ENCODE measurements at places on chromosomes 11 and 22. TPM values are rescaled to one million over a fixed set of nuclear protein-coding genes. Genes with fewer than 3 reads are reported as not detected.

DNA sequence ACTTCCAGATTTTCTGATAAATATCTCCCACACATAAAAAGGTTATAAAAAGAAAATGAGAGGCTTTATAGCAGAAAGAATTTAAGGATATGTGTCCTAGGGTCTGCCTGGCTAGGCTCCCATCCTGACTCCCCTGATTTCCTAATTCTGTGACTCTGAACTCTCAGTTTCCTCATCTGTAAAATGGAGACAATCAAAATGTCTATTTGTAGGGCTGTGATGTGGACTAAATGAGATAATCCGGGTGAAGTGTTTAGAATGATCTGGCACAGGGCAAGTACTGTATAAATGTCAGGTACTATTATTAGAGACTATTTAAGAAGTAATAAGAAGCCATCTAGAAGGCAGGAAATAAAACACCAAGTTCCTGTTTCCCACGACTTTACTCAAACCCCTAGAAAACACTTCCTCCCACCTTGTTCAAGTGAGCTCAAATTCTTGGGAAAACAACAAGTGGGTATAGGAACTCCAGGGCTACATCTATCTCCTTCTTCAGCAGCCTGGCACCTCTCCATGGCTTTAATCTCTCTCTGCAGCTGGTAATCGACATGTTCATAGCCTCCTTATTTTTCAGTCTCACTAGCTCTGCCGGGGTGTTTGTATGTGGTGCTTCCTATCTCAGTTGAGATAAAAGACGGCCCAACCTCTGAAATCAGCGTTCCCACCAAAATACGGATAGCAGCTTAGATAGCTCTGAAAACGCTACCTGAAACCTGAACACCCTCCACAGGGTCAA is 6.7 kb downstream of the ASCC2 start:
- H3K4me3 ChIP-seq = no peak overlapping the region
- H3K36me3 ChIP-seq = no peaks in the 10 kb centered on the region
- no peaks in the 10 kb centered on the region for H3K27me3 ChIP-seq
- no peak for DNase-seq

GRCh38 chr11:109914038-109914437 is 179.2 kb upstream of the ZC3H12C start:
- no peak overlapping the region for H3K27ac ChIP-seq
- DNase-seq = no peak
- H3K27me3 ChIP-seq = no peaks in the 10 kb centered on the region
- H3K36me3 ChIP-seq = no peaks in the 10 kb centered on the region
- H3K4me1 ChIP-seq = no peaks in the 10 kb centered on the region

GPR83 gene
- total RNA-seq = 0.28 TPM

OR8D4 gene
- not detected for total RNA-seq

All from uterus (tissue), 4 donors.